ENCODE measurements at places on chromosomes 4 and X. TPM values are rescaled to one million over a fixed set of nuclear protein-coding genes. Genes with fewer than 3 reads are reported as not detected.

DNA sequence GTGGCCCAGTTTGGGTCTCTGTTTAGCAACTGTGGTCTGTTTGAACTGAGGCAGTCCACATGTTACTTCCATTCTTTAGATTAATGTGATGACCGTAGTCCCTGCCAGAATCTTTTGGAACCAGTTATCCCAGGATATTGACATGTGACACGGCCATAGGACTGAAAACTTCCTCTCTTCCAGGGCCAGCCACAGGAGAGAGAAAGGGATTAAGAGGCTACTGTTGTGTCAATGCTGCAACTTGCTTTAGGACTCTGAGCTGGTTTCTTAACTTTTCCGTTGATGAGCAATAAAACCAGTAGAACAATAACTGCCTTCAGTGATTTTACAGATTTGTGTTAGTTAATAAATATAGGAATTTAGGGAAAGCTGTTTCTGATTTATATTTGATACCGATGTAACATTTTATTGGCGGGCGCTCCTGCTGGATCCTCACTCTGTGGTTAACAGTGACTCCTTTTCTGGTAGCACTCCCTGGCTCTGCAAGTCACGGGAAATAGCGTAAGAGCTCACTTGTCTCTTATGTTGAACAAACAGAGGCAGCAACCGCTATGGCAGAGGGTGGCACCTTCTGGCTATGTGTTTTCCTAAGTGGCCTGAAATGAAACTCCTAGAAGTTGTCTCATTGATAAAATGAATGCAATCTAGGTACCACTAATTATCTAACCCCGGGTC lies 2.5 kb downstream of the TENM3 start:
- H3K4me1 ChIP-seq: peaks cover 3% of the 10 kb centered on the region
- no peak for DNase-seq
- H3K27ac ChIP-seq: no peak overlapping the region
- H3K4me3 ChIP-seq: no peak overlapping the region
- no peaks in the 10 kb centered on the region for H3K27me3 ChIP-seq

DNA sequence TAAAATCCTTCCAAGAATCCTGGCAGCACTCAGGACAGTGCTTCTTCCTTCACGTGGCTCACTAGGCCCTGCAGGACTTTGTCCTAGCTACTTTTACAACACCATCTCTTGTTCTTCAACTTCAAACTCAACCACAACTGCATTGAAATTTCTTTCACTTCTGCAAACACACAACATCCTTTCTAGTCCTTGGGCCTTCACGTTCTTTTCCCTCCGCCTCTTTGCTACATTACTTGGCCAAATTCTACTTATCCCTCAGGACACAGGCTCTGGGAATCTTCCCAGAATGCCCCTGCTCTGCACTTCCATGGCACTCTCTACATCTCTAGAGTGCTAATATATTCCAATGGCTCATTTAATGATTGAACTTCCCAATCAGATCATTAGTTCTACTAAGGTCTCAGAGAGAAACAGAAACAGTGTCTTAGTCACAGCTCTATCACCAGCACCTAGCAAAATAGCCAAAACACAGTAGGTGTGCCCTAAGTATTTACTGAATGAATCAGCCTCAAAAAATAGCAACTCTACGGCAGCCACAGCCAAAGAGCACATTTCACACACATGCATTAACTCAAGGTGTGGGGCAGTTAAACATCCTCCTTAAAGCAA lies 73.3 kb downstream of the MANBA start:
- H3K36me3 ChIP-seq: no peaks in the 10 kb centered on the region
- DNase-seq: no peak
- H3K4me1 ChIP-seq: peaks cover 24% of the 10 kb centered on the region
- H3K27me3 ChIP-seq: no peaks in the 10 kb centered on the region
- no peak overlapping the region for H3K4me3 ChIP-seq
- H3K27ac ChIP-seq: no peak overlapping the region

GRCh38 chr4:146739182-146739581 lies 100.5 kb downstream of the POU4F2 start:
- H3K27ac ChIP-seq: no peak overlapping the region
- H3K4me3 ChIP-seq: no peak overlapping the region
- H3K4me1 ChIP-seq: no peaks in the 10 kb centered on the region

DNA sequence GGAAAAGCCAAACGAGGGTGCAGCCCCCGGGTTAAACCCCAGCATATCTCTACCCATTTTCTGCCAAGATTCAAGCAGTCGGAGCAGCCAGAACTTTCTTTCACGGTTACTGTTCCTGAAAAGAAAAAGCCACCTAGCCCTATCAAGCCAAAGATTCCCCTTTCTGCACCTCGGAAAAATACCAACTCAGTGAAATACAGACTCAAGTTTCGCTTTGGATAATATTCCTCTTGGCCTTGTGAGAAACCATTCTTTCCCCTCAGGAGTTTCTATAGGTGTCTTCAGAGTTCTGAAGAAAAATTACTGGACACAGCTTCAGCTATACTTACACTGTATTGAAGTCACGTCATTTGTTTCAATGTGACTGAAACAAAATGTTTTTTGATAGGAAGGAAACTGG lies 20.0 kb downstream of the FGF5 start:
- H3K27ac ChIP-seq: no peak overlapping the region
- no peaks in the 10 kb centered on the region for H3K27me3 ChIP-seq
- no peaks in the 10 kb centered on the region for H3K36me3 ChIP-seq
- no peaks in the 10 kb centered on the region for H3K4me1 ChIP-seq
- no peak for DNase-seq

- no peak for DNase-seq
- H3K27me3 ChIP-seq: no peaks in the 10 kb centered on the region
- H3K4me1 ChIP-seq: no peaks in the 10 kb centered on the region
- H3K36me3 ChIP-seq: no peaks in the 10 kb centered on the region
- H3K27ac ChIP-seq: no peak overlapping the region
Observed at GRCh38 chr4:179478608-179479007, 2036.4 kb upstream of the AGA start.

GRCh38 chr4:20532871-20533870 lies 167.1 kb upstream of the PACRGL start:
- H3K4me1 ChIP-seq: no peaks in the 10 kb centered on the region
- no peak for DNase-seq
- no peak overlapping the region for H3K4me3 ChIP-seq
- no peaks in the 10 kb centered on the region for H3K36me3 ChIP-seq

- no peak overlapping the region for H3K27ac ChIP-seq
- H3K27me3 ChIP-seq: no peaks in the 10 kb centered on the region
- no peaks in the 10 kb centered on the region for H3K4me1 ChIP-seq
- no peak overlapping the region for H3K4me3 ChIP-seq
- DNase-seq: no peak
- H3K36me3 ChIP-seq: no peaks in the 10 kb centered on the region
Observed at GRCh38 chrX:139554991-139555675, 24.6 kb downstream of the F9 start.

GRCh38 chrX:69094977-69095669 lies 70.1 kb downstream of the PJA1 start:
- no peak overlapping the region for H3K27ac ChIP-seq
- DNase-seq: no peak
- H3K4me3 ChIP-seq: no peak overlapping the region
- H3K4me1 ChIP-seq: no peaks in the 10 kb centered on the region
- no peaks in the 10 kb centered on the region for H3K27me3 ChIP-seq

GRCh38 chr4:18394656-18395055 lies 373.1 kb upstream of the LCORL start:
- H3K4me3 ChIP-seq: no peak overlapping the region
- H3K27me3 ChIP-seq: no peaks in the 10 kb centered on the region
- H3K36me3 ChIP-seq: no peaks in the 10 kb centered on the region
- H3K27ac ChIP-seq: no peak overlapping the region

The DMP1 gene
- total RNA-seq: not detected

The UGT2B11 gene
- total RNA-seq: not detected

The CXCL8 gene
- not detected for total RNA-seq

The SPANXC gene
- not detected for total RNA-seq

The NXF2 gene
- total RNA-seq: not detected

The VCX3B gene
- total RNA-seq: not detected

Data from esophagus squamous epithelium (tissue), 5 donors.